ENCODE measurements at places on chromosomes 2 and 18.

DNA sequence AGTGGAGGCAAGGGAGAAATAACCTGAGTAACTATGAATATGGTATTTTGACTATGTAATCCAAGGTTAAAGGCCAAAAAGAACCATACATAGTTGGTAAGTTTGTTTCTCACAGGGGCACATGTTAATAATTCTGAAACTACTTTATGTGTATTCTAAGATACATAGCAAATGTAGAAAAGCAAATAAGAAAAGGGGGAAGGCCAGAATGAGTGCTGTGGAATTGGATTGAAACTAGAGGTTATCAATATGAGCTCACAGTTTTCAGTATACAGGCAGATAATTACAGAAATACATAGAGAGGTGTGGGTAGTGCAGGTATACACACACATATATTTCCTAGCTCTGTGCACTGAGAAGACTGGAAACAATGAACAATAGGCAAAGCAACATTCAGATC lies 13.7 kb downstream of the INO80C start:
- no peak for DNase-seq

GRCh38 chr2:56703001-56703400 lies 519.2 kb downstream of the CCDC85A start:
- no peak for DNase-seq

DNA sequence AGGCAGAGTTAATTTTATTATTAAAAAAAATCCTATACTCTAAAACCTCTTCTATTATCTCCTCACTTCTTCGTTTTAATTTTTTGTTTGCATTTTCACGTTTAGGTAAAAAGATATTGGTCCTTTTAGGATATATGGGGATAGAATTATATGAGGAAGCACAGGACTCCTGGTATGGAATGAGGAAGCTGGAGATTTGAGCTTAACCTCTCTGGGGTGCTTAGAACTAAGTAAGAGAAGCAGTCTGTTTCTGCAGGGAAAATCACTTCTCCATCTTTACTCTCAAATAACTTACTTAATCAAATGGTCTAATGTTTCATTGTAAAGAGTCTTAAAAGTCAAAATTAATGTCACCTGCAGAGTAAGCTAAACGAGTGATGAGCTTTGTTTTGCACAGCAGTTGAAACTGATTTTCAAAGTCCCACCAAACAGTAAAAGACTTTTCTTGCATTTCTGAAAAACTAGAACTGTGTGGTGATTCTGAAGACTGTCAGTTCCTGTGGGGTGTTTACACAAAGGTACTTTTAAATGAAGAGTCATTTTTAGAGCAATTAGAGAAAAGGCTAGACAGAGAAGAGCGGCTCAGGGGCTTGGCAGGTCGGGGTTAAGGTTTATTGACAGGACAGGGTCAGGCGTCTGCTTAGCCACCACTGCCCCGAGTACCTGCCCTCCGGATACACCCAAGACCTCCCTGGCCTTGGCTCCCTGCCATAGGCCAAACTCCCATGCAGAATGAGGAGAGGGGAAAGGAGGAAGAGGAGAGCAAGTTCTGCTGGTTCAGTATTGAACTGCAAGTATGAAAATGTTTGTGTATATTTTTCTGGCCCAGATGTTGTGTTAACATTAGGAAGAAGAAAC lies 21.6 kb downstream of the METAP1D start:
- DNase-seq = no peak

GRCh38 chr2:72965770-72966450 lies 48.6 kb downstream of the EMX1 start:
- no peak for DNase-seq

DNA sequence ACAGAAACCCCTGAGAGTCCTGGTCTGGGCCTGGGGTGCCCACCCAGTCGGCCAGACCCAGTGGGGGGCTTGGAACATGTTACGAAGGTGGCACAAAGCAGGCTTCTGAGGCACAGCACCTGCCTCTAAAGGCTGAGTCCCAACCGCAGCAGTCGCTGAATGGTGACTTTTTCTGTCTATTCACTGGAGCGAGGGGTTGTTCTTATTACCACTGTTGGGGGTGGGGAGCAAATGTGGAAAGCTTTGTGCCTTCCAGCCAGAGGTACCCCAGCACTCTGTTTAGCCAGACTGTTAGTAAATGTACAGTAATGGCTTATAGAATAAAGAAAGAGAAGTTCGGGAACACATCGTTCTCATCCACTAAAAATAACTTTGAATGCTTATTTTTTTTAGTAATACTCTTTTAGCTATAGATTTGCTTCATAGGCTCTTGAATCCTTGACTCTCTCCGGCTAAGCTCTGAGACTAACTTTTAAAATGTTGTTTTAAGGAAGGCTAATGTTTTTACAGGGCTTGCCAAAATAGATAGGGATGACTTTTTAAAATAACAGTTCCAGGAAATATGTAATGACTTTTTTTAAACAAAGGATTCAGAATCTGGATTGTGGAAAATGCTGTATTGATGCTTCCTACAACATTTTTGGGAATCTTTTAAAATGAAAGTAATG lies 23.4 kb upstream of the PTPN2 start:
- no peak for DNase-seq

- DNase-seq = no peak
Observed at GRCh38 chr2:20113986-20114938, 62.8 kb upstream of the LAPTM4A start.

DNA sequence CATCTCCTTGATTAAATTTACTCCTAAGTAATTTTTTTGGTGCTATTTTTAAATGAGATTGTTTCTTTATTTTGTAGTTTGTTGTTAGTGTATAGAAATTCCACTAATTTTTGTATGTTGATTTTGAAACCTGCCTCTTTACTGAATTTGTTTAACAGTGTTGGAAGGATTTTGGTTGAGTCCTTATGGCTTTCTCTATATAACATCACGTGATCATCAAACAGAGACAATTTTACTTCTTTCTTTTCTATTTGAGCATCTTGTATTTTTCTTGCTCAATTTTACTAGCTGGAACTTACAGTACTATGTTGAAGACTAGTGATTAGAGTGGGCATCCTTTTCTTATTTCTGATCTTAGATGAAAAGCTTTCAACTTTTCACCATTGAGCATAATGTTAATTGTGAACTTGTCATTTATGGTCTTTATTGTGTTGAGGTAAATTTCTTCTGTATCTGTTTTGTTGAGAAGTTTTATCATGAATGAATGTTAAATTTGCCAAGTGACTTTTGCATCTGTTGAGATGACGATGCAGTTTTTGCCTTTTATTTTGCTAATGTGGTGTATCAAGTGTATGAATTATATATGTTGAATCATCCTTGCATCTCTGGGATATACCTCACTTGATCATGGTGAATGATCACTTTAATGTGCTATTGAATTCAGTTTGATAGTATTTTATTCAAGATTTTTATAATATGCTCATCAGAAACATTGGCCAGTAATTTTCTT lies 645.3 kb upstream of the DDX18 start:
- DNase-seq = no peak

- no peak for DNase-seq
Observed at GRCh38 chr2:63861220-63861822, 19.6 kb downstream of the UGP2 start.

GRCh38 chr2:157476953-157477709 lies 33.2 kb upstream of the CYTIP start:
- DNase-seq = no peak

All from bone marrow (tissue), 2 donors.